ENCODE measurements at places on chromosomes 6 and 20. TPM values are rescaled to one million over a fixed set of nuclear protein-coding genes. Genes with fewer than 3 reads are reported as not detected.

Gene LBP
- 0.40 TPM for total RNA-seq

Gene PACRG
- 4.3 TPM for total RNA-seq

Gene LCA5
- total RNA-seq, result 11.0 TPM

Gene SLC12A5
- 3.9 TPM for total RNA-seq

Gene LY6G6C
- total RNA-seq, result 0.71 TPM

Gene CLIC5
- 42.6 TPM for total RNA-seq

- DNase-seq, result no peak
These were observed 589.8 kb downstream of the BCKDHB start for GRCh38 chr6:80696268-80696667.

DNA sequence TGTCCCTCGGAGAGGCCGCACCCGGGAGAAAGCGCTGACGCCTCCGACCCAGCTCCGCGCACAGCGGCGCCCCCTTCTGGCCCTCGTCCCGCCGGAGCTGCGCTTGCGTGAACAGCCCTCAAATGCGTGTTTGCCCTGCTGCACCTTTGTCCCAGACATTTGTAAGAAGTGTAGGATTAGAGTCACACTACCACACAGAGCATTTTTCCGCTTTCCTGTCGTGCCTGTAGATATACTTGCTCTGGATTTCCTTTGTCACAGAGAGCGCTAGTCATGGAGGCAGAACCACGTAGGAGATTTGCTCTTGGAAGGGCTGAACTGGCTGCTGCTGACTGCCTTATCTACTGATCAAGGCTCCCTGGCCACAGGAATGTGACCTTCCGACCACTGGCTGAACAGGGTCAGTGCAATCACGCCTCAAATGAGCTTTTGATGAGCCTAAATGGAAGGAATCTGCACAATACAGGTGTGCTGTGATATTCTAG, 62.3 kb downstream of the PAX1 start:
- DNase-seq, result no peak

- no peak for DNase-seq
These were observed 96.4 kb downstream of the RPS12 start for GRCh38 chr6:132910759-132911158.

- DNase-seq, result no peak
These were observed 61.0 kb upstream of the NKAIN2 start for GRCh38 chr6:123742626-123743025.

GRCh38 chr20:16407251-16408067, 165.8 kb downstream of the KIF16B start:
- DNase-seq, result no peak

DNA sequence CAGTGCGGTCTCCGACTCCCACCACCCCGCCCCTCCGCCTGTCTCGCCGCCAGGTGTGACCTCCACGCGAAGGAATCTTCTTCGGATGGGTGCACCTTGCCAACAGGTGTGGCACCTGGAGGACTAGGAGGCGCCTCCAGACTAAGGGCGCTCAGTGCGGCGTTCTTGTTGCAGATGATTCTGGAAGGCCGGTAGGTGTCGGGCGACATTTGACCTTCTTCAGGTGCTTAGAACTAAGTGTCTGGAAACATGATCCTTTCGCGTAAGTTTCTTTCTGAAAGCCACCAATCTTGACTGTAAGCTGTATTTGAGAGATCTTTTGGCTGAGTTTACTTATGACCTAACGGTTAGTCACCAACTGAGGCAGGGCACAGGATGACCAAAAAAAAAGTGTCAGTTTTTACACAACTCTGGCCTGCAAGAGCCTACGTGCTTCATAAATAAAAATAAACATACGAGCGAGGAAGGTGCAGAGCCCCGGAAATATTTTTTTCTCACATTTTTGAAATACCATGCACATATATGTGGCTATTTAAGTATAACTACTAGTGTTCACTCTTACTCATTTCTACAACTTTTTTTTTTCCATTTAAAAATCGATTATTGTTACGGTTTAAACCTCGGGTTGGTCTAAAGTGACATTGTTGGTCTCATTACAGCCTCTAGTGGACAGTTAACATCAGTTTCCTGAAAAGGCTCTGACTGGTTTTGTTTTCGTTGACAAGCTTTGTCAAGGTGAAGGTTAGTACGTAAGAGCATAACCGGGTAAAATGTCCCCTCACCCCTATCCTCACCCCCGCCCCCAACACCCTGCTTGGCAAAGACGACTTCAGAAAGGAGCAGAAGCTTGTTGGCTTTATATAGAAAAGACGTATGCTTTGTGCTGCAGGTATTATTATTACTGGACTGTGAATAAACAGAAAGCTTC, 1.6 kb upstream of the ATXN1 start:
- peak; percentile 74 for DNase-seq

GRCh38 chr6:157630463-157631080, 192.5 kb upstream of the SNX9 start:
- DNase-seq, result no peak

DNA sequence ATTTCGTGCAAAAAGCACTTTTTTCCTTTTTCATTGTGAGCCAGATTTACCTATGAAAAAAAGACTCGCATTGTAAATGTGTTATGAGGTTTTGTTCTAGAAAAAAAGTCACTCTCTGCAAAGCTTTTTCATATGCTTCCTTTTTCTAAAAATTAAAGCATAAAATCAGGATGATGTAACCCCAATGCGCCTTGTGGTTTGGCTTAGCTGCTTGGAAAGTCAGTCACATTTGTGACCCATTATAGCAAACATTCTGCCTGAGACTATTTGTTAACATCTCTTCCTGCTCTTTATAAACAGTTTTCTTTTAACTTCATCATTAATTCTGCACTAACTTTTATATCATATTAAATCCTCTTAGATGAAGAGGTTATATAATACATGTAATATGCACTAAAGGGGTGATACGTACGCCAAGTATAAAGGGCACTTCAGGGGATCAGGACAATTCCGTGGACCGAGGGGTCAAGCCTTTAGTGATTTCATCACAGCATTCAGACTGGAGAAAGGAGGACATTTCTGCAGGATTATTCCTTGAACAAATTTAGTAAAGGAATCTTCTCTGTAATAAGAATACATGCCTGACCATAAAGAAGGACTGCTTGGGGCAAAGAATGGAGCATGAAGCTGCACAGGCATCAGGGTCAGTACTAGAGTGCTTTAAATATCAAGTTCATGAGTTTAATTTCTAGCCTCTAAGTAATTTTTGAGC, 48.1 kb upstream of the SMLR1 start:
- DNase-seq, result no peak
